Amniotic epithelial cell (primary cell): ENCODE measurements at places on chromosomes 7 and 10.

- no peak for DNase-seq
These were observed 22.8 kb downstream of the GLI3 start for GRCh38 chr7:42214060-42214679.

DNA sequence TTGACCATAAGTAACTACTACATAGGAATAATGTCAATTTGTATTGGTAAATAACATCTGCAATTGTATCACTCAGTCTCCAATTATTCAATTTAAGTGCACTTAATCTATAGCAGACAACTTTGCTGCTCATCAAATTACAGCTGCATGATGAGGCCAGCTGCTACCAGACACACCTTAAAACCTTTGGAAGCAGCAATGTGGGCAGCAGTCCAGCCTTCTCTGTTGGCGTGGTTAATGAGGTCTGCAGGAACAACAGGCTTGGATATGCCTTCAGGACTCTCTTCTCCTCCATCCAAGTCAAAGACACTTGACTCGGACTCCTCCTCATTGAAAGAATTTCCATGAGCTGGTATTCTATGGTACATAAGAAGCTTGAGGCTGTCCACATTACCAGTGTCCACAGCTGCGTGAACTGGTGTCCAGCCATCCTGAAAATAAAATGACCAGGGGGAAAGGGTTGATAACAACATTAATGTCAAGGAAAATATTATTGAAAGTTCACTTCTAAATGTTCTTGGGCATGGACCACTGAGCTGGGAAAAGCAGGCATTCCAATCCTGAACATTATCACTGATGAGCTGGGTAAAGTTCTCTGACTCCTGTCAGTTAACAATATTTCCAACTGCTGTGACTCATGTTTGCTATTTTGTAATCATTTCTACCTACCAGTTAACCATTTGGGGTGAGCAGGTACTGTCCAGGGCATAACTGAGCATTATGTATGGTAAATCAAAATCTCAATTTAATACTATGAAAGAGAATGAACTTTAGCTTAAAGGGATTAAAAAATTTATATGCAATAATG lies 95.7 kb downstream of the CTTNBP2 start:
- no peak for DNase-seq

- DNase-seq, result no peak
These were observed 4.0 kb upstream of the GIMAP8 start for GRCh38 chr7:150446288-150446938.

DNA sequence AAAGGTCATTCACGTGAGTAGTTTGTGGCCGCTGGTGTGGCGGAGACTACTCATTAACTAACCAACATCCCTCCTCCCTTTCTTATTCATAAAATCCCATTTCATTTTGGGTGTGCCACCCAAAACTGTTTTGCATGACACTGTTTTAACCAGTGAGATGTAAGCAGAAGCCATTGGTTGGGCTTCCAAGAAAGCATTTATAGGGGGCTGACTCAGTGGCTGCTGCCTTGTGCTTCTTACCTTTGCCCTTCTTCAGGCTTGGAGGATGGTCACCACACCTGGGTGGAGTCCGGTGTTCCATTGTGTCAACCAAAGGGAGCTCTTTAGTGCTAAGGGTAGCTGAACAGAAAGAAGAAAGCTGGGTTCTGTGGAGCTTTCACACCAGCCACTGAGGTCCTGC lies 37.2 kb upstream of the EPC1 start:
- no peak for DNase-seq

- peak; percentile 12 for DNase-seq
These were observed 9.0 kb upstream of the TAS2R3 start for GRCh38 chr7:141754939-141755338.

DNA sequence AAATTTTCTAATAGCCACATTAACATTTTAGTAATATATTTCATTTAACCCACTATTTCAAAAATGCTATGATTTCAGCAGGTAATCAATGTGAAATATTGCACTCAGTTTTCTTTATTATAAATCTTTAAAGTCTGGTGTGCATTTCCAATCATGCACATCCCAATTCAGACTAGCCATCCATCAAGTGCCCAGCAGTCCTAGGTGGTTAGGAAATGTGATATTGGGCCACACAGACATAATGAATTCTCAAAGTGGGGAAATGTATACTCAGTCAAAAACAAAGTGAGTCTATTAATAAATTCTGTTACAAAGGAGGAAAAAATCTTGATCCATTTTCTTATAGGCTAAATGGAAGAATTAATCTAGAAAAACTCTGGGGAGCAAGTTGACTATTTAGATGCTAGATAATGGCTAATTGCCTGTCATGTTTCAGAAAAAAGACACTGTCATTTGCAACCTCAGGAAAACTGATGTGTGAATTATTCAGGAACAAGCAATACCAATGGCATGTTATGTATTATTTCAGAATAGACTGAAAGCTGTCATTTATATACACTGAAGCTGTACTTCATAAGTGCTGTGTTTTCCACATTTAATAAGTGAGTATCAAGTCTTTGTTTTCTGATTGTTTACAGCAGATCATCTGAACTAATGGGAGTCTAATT lies 629.1 kb upstream of the ADARB2 start:
- DNase-seq, result no peak
